ENCODE measurements at places on chromosomes 4 and X.

DNA sequence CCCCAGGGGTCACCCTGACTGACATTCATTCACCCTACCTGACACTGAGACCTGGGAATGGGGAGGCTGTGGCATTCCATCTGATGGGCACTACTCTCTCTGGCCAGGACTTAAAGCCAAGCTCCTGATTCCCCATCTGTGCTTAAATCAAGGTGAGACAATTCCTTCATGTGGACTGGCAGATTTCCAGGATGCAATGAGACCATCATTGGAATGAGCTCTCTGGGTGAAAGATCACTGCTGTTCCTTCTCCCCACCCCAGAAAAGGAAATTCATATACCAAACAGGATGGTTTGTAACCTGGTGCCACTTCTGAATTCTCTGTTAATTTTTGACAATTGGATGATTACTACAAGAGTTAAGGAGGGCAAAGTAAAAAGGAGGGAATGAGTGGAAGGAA is 354.8 kb downstream of the MID1IP1 start:
- no peak for DNase-seq

GRCh38 chr4:83821493-83821892 is 285.6 kb downstream of the GPAT3 start:
- DNase-seq = no peak

DNA sequence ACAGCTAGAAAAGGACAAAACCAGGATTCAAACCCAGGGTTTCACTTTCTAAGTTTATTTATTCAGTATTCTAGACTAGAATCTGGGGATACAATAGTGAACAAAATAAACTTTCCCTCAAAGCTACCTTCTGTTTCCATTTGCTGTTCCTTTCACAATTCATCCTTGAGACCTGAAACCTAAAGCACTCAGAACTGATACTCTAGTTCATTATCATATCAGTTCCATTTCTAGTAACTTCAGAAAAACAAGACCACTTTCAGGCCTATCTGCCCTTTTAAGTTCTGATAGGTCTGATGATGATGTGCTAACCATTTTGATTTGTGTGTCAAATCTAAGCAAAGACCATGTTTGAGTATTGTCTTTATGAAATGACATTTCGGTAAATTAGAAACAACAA is 7.8 kb upstream of the XK start:
- no peak for DNase-seq

DNA sequence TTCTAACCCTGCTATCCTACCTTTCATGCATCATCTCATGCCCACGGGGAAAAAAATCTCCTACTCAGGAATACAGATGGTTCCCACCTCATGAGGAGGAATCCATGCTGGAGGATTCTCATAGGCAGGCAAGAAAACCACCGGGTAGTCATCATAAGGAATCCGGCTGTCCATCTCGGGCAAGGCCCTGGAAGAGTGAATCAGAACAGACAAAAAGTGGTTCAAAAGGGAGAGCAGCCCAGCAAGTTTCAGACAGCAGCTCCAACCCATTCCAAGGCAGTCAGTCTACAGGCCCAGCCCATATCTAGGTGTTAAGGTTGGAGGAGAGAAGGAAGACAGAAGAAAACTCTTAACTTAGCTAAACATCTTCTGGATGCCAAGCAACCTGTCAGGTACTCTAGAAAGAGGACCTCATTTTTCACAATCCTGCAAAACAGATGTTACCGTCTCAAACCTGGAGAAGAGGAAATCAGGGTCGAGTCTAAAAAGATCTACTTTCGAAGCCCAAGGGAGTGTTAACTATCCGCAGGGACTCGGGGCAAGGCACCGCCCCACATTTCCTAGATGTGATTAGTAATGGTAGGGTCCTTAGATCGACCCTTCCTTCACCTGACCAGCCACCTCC is 447 bp downstream of the PDZD11 start:
- DNase-seq = no peak

DNA sequence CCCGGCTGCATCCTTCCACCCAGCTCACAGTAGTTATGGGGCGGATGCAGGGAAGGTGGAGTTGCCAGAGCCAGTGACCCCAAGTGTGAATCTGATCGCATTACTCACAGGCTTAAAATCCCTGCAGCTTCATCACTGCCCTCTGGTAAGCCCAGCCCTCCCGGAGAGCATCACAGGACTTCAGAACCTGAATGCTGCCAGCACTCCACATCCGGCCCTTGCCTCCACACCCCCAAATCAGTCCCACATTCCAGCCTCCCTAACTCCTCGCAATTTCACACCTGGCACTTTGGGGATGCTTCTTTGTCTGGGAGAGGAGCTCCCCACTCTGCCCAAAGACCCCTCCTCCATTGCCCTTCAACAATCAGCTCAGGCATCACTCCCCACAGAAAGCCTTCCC is 15.6 kb downstream of the RASL11B start:
- no peak for DNase-seq

- DNase-seq = no peak
Observed at GRCh38 chrX:86981326-86981879, 536.2 kb upstream of the KLHL4 start.

DNA sequence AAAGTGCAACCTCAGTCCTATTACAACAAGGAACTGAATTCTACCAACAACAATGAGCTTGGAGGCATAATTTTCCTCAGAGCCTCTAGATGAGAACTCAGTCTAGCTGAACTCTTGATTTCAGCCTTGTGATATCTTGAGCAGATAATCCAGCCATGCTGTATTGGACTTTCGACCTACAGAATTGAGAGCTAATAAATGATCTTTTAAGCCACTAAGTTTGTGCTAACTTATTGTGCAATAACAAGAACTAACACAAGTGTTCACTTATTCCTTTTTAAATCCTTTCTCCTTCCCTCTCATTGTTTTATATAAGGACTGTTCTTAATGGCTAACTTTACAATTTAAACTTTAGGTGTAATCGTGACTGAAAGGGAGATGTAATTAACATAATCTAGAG is 140.7 kb downstream of the MAGEB17 start:
- DNase-seq = no peak

- no peak for DNase-seq
Observed at GRCh38 chr4:29560452-29560851, 1159.7 kb upstream of the PCDH7 start.

- no peak for DNase-seq
Observed at GRCh38 chr4:7052923-7053715, 9.9 kb downstream of the TADA2B start.

- DNase-seq = no peak
Observed at GRCh38 chrX:109656774-109657173, 31.8 kb upstream of the KCNE5 start.

GRCh38 chrX:139750390-139750789 is 42.4 kb upstream of the MCF2 start:
- no peak for DNase-seq

DNA sequence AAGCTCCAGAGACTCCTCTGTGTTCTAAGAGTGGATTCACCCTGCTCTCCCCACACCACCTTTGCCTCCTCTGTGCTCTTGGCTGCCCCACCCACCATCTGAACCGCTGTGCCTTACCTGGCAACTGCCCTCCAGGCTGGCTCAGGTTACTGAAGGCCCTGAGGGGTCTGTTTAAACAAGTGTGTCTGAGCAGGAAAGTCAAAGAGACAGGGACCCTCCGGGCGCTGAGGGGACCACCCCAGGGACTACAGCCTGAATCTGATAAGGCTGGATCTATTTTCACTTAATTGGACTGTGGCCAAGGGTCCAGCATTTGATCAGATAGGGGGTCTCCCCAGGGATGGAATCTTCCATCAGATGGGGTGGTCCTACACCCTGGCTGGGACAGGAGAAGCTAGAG is 10.4 kb upstream of the MSX1 start:
- DNase-seq = no peak

GRCh38 chrX:2848871-2849301 is 20.2 kb downstream of the GYG2 start:
- DNase-seq = no peak

GRCh38 chr4:8594097-8595038 is 1.8 kb downstream of the CPZ start:
- peak; percentile 47 for DNase-seq

- DNase-seq = no peak
Observed at GRCh38 chrX:40063555-40063954, 34.2 kb downstream of the BCOR start.

- no peak for DNase-seq
Observed at GRCh38 chr4:54094451-54094850, 5.5 kb upstream of the GSX2 start.

GRCh38 chr4:25358515-25359275 is 18.4 kb upstream of the ANAPC4 start:
- DNase-seq = peak; percentile 31

DNA sequence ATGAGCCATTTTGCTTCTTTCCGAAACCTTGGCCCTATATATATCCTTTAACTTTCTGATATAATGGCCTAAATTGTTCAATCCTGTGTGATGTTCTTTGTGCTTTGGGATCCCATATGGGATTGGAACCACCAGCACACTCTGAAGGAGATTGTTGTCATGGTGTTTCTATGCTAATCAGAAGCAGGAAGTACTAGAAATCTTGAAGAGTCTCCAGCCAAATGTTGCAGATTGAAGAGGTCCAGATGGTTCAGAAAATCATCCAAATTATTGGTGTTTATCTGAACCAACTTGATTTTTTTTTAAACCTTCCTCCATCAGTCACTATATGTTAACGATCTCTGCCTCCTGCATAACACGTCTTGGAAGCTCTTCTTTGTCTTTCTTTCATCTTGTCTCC is 72.8 kb downstream of the KIT start:
- DNase-seq = no peak

DNA sequence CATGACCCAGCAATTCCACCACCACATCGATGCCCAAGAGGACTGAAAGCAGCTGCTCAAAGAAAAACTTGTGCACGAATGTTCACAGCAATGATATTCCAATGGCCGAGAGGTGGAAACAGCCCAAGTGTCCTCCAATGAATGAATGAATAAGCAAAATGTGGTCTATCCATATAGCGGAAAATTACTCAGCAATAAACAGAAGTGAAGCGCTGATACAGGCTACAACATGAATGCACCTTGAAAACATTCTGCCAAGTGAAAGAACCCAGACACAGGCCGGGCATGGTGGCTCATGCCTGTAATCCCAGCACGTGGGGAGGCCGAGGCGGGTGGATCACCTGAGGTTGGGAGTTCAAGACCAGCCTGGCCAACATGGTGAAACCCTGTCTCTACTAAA is 5.2 kb upstream of the SLC2A9 start:
- DNase-seq = no peak

DNA sequence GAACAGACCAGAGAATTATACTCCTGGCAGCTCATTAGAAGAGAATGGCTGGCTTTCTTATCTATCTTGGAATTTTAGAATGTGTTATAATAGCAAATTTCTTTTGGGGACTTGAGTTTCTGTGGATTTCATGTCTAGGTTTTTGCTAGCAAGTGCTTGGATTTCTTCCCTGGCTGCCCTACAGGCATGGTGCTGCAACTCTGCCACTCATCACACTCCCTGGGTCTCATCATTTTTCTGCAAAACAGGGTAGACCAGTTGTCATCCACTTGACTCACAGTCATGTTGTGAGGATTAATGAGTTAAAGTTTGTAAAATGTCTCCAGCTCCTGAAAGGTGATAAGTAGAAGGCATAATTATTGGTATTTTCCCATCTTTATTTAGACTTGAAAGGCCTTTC is 60.7 kb upstream of the LCORL start:
- no peak for DNase-seq

GRCh38 chr4:16007471-16008095 is 44.6 kb upstream of the FGFBP2 start:
- no peak for DNase-seq

DNA sequence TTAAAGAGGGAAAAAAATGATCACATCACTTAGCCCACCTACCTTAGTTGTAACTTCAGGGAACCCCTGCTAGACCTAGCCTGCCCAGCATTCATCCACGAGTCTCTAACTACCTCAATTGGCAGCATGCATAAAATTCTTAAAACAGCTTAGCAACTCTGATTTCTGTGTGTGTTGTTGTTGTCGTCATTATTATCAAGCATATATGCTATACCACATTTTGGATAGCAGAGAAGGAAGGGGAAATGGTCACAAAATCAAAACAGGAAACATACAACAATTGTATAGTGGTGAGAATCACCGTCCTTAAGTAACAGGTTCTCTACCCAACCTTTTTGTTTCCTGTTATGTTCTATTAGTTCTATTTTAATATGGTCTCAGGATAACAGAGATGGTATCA is 2.7 kb upstream of the ACOT9 start:
- DNase-seq = no peak

GRCh38 chr4:140046543-140046942 is 107.4 kb downstream of the MAML3 start:
- no peak for DNase-seq

DNA sequence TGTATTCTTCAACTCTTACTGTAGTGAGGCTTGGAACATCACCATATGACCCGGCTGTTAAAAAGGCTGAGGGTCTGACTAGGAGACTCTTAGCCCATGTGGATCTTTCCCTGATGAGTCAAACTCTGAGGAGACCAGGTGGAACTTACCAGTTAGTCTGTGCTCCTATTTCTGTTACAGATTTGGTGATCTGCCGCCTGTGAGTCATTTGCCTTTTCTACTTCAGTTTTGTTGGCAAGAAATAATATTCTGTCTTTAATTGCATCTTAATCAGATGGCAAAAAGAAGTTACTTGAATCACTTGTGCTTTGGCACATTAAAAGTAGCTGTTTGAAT is 48.4 kb downstream of the MTM1 start:
- no peak for DNase-seq
